ENCODE measurements at places on chromosomes 7 and 10. TPM values are rescaled to one million over a fixed set of nuclear protein-coding genes. Genes with fewer than 3 reads are reported as not detected.

GRCh38 chr7:25885057-25885576 lies 266.9 kb upstream of the NFE2L3 start:
- DNase-seq, result no peak

Gene SUN3
- not detected for polyA plus RNA-seq

DNA sequence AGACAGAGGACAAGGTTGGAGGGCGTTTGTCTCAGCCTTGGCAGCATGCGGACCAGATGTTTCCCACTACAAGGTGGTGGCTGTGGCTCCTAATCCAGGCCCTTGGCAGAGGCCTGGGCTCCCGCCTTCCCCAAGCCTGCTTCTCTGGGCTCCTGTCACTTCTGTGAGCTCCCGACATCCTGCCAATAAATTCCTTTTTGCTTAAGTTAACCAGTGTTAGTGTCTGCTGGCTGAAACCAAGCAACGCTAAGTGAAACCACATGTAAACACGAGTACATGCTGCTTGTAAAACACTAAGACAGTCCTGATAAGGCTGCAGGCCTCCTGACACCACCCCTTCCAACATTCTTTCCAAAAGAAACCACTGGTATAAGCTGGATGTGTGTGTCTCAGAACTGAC lies 263.6 kb upstream of the ZMIZ1 start:
- peak; percentile 73 for DNase-seq

Gene CPA2
- 0.34 TPM for polyA plus RNA-seq

DNA sequence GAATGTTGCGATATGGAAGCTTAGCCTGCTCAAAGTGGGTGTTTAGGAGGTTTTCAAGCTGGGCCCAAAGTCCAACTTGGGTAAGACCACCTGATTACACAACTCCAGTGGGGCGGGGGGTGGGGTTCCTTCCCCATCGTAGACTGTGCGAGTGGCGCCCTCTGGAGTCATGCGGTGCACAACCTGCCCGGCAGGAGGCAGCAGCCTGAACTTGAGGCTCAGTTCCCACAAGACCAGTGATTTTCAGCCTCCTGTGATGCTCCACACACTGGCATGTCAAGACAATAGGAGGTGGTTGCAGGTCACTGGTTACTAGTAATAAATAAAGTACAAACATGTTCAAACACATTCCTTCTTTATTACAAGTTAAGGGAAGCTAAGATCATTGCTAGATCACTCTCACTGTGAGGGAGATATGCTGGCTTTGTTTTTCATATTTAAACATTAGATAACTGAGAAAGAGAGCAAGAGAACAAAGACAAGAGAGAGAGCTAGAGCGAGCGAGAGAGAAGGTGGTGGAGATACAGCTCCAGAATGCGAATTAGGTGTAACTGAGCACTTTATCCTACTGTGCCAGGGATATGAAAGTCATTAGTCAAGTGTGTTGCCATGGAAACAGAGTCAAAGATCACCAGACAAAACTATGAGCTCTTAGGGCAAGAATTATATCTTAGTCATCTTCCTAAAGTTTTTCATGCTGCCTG lies 97.4 kb upstream of the BMPER start:
- no peak for DNase-seq

Gene LRRC61
- polyA plus RNA-seq, result 23.0 TPM

- DNase-seq, result no peak
Measured at GRCh38 chr10:8453587-8453986, 399.1 kb downstream of the GATA3 start.

GRCh38 chr7:94303695-94304094 lies 91.0 kb upstream of the COL1A2 start:
- no peak for DNase-seq

- no peak for DNase-seq
Measured at GRCh38 chr10:122172361-122173008, 98.6 kb upstream of the BTBD16 start.

DNA sequence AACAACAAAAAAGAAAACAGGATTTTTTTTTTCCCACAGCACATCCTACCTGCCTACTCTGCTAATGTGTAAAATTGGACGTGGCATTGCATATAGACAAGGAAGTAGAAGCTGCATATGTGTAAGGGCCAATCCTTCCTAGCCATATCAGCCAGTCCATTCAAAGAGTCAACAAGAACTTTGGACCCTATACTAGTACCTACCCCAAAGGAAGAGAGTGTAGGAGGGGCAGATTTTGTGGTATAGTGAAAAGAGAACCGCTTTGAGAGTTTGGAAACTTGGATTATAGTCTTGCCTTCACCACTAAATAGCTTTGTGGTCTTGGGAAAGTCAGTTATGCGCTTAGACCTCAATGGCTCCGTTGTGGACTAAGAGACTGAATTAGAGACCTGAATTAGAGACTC lies 12.1 kb upstream of the MCU start:
- DNase-seq, result no peak

DNA sequence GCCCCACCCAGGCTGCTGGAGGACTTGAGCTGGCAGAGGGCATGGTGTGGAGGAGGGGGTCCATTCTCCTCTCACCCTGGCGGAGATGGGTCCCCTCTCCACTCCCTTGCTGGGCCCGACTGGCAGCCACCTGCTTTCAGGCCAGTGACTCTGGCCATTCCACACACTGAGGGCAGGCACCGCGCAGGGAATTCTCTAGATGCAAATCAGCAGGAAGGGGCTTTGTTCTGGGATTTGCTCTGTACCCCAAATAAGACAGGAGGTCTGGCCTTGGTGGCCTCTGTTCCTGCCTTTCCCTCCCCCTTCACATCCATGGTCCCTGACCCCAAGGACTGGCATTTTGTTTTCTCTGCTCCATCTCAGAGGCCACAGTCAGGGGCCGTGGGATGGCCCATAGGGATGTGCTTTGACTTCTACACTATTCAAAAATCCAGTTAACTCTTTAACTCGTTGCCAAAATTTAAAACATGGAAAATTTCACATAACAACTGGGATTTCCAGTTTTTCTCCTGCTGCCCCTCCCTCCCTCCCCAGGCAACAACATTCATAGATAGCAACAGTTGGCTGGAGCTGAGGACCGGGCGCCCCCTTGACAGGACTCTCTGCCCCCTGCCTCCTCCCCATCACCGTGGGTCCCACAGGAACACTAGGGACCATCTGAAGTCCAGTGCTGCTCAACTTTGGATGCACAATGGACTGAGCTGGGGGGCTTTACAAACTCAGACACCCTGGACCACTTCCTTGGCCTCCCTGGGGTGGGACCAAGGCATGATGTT lies 33.9 kb downstream of the PPIF start:
- no peak for DNase-seq

DNA sequence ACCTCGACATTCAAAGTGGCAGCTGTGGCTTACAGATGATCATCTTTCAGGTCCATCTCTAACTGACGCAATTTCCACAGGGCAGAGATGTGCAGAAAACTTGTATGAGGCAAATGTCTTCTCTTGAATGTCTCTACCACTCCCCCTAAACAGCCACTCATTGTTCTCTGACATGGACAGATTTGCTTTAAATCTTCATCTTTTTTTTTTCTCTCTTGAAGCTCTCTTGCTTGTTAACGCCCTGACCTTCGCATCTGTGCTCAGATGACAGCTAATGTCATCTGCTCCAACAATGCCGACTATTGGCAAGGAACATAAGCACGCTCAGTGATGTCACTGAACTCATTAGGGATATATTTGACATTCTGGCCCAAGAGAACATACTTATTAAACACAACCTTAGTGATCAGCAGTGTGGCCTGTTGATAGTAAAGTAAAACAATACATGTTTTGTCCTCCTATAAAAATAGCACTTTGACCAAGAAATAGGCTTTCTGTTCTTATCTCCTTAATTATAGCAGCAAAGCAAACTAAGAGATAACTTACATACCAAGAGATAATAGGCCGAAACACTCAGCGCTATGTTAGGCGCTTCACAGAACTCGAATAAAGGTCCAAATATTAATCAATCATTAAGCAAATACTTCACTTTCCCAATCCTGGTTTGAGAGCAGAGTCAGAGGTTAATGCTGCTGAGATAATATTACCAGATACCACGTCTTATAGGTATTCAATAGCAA lies 583.5 kb downstream of the PARD3 start:
- no peak for DNase-seq

DNA sequence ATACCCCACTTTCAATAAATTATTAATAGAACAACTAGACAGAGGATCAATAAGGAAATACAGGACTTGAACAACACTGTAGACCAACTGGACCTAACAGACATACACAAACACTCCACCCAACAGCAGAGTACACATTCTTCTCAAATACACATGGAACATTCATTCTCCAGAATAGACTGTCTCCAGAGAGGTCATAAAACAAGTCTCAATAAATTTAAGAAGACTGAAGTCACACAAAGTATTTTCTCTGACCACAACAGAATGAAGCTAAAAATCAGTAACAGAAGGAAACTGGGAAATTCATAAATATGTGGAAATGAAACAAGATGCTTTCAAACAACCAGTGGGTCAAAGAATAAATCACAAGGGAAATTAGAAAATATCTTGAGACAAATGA lies 119.8 kb downstream of the SMURF1 start:
- DNase-seq, result no peak

Gene ANKRD30A
- polyA plus RNA-seq, result not detected

GRCh38 chr10:60417024-60417423 lies 27.3 kb upstream of the ANK3 start:
- DNase-seq, result no peak

GRCh38 chr10:86226781-86227201 lies 139.8 kb downstream of the GRID1 start:
- DNase-seq, result no peak

DNA sequence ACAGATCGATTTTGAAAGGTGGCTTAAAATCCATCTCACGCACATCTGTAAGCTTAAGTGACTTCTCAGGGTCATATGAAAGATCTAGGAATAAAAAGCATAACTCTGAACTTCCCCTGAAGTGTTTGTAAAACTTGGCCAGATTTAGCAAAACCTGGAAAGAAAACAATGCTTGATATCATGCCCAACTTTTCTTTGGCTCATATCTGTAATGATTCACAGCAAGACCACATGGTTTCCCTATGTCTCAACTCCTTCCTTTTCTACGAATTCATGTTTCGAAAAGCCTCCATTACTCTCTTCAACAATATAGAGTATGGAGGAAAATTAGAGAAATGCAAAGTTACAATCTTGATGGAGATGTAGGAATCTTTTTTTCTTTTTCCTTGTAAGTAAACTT lies 20.1 kb upstream of the CABCOCO1 start:
- no peak for DNase-seq

- no peak for DNase-seq
Measured at GRCh38 chr7:92973293-92973731, 136.9 kb upstream of the CDK6 start.

Gene ZNF273
- 10.6 TPM for polyA plus RNA-seq

Gene PPP2R2D
- polyA plus RNA-seq, result 37.5 TPM

DNA sequence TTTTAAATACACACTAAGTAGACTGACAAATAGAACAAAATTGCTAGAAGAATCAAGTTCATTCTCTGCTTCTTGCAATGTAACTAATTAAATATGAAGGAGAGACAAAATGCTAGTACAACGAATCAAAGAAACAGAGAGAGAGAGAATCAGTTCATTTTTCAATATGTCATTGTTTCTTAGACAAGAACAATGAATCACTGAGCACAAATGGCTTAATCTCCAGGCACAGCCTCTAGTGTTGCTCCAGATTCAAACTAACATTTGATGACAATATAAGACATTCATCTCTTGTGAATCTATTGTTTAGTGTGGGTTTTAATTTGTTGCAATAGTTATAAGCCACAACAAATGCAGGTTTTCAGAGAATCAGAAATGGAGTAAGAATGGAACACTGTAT lies 357.4 kb upstream of the TMEM229A start:
- DNase-seq, result no peak

GRCh38 chr7:31104361-31105255 lies 52.5 kb downstream of the ADCYAP1R1 start:
- DNase-seq, result no peak

DNA sequence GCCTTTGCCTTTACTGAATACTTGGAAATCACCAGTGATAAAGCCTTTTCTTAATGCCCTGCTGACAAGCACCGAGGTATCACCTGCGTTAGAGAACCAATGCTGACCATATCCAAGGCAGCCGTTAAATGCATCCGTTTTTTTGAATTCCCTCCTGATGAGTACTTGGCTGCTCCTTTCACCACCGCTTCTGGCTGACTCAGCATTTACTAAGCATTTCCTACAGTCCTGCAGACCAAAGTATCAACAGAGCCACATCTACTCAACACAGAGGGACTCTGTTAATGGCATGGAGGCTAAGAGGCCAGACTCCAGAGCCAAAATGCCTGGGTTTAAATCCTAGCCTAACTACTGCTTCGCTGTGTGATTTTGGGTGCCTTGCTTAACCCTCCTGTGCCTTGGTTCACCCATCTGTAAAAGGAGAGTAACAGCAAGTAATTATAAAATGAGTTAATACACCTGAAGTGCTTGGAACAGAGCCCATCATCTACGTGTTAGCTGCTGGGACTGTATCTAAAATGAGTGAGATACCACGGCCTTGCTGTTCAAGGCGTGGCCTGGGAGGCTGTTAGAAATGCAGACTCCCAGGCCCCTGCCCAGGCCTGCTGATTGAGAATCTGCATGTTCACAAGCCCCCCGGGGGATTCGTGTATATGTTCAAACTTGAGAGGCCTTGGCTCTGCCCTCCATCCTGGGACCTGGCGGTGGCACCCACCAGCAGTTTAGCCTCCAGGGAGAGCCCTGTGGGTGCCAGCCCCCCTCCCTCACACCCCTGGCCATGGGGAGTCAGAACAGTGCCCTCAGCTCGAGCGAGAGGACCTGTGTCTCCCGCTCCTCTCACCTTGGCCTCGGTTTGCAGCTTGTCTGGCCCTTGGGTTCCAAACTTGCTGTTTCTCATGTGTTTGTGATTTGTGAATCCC lies 30.8 kb upstream of the EFCAB10 start:
- DNase-seq, result no peak

GRCh38 chr7:26560526-26561256 lies 269.0 kb downstream of the SNX10 start:
- no peak for DNase-seq

Gene HTR5A
- not detected for polyA plus RNA-seq

- DNase-seq, result no peak
Measured at GRCh38 chr10:109902992-109903947, 20.0 kb downstream of the XPNPEP1 start.

Gene TRIM50
- 0.21 TPM for polyA plus RNA-seq

DNA sequence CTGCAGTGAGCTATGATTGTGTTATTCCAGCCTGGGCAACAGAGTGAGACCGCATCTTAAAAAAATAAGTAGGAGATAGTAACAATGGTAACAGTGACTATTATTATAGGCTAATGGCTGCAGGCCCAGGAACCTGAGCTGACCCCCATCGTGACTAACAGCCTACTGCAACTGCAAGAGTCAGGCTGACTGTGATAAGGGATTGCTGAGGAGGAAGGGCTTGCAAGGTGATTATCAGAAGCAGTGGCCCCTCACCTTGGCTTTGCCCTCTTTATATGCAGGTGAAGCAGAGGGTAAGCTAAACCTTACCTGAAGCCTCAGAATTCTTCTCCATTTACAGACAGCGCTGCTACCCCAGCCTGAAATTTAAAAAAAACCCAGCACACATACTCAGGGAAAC lies 83.9 kb upstream of the SDK1 start:
- DNase-seq, result no peak

GRCh38 chr10:74164716-74165529 lies 13.9 kb downstream of the ADK start:
- no peak for DNase-seq

Gene PRKAG2
- polyA plus RNA-seq, result 30.0 TPM

GRCh38 chr7:28433699-28434219 lies 21.4 kb downstream of the CREB5 start:
- DNase-seq, result no peak
